ENCODE measurements at places on chromosomes 6 and 20.

DNA sequence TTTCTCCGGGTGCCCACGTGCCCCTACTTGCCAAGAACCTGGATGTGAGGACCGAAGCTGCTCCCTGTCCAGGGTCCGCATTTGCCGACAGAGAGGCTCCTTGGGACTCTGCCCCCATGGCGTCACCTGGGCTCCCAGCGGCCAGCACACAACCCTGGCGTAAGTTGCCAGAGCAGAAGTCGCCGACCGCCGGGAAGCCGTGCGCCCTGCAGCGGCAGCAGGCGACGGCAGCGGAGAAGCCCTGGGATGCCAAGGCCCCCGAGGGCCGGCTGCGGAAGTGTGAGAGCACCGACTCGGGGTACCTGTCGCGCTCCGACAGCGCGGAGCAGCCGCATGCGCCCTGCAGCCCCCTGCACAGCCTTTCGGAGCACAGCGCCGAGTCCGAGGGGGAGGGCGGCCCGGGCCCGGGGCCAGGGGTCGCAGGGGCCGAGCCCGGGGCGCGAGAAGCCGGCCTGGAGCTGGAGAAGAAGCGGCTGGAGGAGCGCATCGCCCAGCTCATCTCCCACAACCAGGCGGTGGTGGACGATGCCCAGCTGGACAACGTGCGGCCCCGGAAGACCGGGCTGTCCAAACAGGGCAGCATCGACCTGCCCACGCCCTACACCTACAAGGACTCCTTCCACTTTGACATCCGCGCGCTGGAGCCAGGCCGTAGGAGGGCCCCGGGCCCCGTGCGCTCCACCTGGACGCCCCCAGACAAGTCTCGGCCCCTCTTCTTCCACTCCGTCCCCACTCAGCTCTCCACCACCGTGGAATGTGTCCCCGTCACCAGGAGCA lies 28.3 kb downstream of the ZNF831 start:
- no peak for DNase-seq

DNA sequence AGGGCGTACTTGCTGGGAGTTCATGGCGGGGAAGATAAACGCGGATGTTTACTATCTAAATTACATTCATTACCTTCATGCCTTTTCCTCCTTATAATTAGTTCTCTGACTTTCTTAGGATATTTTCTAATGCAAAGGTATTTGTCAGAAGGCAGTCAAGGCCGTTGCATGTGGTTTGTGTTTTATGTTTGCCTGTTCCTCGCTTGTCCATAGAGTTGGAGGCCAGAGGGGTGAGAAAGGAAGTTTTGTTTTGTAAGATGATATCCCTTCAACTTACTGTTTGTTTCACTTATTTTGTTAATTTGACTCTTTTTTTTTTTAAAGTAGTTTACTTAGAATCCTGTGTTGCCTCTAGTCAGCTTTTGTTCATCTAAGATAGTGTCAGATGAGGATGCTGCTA lies 4.0 kb upstream of the CCN2 start:
- no peak for DNase-seq

GRCh38 chr6:9610620-9611415 lies 804.1 kb downstream of the TFAP2A start:
- DNase-seq: no peak

GRCh38 chr6:104022126-104022525 lies 837.6 kb downstream of the HACE1 start:
- DNase-seq: no peak

GRCh38 chr6:148336901-148337300 lies 5.7 kb upstream of the SASH1 start:
- DNase-seq: no peak

DNA sequence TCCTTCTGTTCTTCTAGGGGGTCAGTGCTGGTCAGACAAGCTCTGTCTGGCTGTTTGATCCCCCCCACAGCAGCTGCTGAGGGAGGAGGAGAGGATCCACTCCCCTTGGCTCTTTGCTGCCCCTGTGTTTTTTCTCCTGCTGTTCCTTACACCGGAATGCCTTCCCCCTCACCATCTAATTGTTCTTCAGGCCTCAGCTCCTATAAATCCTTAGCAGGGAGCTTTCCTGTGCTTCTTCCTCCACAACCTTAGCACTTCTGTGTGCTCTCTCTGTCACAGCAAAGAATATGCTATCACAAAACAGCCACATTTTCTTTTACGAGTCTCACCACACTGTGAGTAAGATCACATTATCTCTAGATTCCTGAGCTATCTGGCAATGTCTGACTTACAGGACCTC lies 196.6 kb downstream of the OTOR start:
- no peak for DNase-seq

DNA sequence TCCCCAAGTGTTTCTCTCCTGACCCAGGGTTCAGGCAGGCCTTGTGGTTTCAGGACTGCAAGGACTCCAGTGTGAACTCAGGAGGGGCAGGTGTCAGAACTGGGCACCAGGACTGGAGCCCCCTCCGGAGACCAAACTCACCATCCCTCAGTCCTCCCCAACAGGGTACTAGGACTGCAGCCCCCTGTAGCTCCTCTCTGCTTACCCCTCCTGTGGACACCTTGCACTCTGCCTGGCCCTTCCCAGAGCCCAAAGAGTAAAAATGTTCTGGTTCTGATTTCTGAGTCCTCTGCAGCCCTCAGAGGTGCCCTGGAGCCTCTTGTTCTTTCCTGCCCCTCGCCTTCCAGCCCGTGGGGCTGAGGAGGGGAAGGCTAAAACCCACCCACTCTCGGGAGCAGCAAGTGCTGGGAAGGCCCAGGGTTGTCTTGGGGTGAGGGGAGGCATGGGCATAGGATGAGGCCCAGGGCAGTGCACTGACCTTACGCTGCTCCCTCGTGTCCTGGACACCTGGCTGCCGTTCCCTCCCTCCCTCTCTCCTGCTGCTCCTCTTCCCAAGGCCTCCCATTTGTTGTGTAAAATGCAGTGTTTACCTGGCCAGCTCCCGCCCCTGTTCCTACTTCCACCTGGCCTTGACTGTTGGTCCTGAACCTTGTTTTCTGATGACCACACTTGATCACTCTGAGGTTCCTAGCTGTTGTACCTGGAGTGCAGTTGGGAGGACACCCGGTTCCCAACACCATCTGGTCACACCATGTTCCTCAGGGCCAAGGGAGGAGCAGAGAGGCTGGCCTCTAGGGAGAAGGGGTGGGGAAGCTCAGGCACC lies 9.9 kb downstream of the CNPY3 start:
- DNase-seq: no peak

DNA sequence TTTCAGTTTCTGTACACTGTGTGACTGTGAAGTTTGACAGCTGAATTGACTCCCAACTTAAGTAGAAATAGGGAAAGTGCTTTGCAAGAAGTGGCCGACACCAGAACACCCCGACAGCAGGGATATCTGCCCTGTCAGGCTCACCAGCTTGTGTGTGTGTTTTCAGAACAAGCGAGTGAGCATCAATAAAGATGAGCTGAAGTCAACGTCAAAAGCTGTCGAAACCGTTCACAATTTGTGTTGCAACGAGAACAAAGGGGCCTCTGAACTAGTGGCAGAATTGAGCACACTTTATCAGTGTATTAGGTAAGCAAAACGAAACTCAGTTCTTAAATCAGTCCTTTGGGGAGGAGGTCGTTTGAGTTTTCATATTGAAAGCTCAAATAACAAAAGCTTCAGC lies 10.7 kb downstream of the NELFCD start:
- no peak for DNase-seq

DNA sequence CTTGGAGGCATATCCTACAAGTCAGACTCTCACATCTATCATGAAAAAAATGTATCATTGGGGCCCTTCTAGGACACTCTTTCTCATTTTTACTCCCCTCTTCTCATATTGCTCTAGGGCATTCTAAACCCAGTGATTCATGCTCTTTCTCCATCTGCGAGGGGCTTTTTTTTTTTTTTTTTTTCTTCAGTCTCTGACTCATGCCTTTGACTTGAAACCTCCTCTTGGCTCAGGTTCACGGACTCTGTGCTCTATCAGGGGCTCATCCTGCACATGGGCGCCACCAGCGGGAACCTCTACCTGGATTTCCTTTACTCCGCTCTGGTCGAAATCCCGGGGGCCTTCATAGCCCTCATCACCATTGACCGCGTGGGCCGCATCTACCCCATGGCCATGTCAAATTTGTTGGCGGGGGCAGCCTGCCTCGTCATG lies 17.8 kb downstream of the SLC22A1 start:
- DNase-seq: no peak

DNA sequence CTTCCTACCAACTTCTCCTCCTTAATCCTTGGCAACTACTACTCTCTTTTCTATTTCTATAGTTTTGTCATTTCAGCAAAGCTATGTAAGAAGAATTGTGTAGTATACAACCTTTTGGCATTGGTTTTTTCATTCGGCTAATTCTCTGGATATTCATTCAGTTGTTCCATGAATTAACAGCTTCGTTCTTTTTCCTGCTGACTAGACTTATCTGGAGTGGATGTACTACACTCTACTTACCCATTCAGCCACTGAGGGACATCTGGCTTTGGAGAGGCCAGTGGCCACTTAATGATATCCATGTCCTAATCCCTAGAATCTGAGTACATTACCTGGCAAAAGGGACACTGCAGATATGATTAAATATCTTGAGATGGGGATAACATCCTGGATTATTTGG lies 623.9 kb downstream of the DOK5 start:
- DNase-seq: no peak

DNA sequence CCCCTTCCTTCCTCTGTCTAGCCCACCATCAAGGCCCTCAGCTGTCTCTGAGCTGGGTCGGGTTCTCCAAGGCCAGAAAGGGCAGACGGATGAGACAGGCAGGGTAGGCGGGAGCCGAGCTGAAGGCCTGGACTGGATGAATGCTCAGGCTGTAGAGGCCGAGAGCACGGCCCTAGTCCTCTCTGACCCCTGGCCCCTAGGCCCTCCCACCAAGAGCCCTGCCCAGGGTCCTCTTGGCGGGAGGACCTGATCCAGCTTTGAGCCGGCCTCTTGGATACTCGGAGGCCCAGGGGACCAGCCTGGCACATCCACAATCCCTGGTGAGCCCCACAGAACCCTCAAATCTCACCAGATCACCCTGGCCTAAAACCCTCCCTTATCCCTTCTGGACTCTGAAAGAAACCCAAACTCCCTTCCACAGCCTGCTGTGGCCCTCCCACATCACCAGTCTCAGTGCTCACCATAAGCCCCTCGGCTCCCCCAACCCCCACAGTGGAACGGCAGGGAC lies 8.2 kb downstream of the ADISSP start:
- no peak for DNase-seq

GRCh38 chr20:23503649-23504048 lies 12.7 kb downstream of the CST8 start:
- no peak for DNase-seq
